ENCODE measurements at places on chromosomes 3 and 15.
A peak's percentile ranks its signal among the peaks of the same experiment; 100 is the strongest.

GRCh38 chr3:172846706-172847105 lies 96.2 kb downstream of the ECT2 start:
- DNase-seq = no peak

GRCh38 chr15:96042734-96043224 lies 287.7 kb upstream of the NR2F2 start:
- DNase-seq = no peak

GRCh38 chr3:56702490-56703315 lies 19.6 kb upstream of the TASOR start:
- DNase-seq = peak; percentile 61

DNA sequence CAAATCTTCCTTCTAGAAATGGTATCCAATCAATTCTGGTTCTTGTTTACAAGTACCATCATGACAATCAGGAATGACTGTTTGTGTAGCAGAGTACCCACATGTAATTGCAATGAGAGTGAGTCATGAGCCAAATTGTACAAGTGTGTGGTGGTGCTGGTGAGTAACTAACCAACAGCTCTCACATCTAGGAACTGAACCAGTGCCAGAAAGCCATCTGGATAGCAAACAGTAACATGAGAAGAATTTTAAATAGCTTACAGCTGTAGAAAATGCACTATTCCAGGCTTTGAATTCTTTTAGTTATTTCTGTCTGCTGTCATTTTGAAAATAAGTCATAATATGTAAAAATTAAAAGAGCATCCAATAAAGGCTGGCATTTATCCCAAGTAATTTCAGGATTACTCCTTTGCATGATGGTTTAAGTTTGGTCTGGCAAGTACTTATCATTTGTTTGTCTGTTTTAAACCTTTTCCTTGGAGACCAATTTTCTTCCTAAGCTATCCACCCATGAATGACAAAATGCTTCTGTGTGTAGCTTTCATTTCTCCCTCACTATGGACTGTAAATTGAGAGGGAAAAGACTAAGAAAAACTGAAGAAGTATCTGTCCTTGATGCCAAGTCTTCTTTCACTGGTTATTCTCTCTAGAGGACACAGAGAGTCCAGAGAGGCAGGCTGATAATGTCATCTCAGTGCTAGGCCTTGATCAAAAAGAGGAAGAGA lies 60.0 kb downstream of the PIK3CB start:
- peak; percentile 99 for DNase-seq

GRCh38 chr15:101295607-101296161 lies 636 bp upstream of the SNRPA1 start:
- peak; percentile 15 for DNase-seq

DNA sequence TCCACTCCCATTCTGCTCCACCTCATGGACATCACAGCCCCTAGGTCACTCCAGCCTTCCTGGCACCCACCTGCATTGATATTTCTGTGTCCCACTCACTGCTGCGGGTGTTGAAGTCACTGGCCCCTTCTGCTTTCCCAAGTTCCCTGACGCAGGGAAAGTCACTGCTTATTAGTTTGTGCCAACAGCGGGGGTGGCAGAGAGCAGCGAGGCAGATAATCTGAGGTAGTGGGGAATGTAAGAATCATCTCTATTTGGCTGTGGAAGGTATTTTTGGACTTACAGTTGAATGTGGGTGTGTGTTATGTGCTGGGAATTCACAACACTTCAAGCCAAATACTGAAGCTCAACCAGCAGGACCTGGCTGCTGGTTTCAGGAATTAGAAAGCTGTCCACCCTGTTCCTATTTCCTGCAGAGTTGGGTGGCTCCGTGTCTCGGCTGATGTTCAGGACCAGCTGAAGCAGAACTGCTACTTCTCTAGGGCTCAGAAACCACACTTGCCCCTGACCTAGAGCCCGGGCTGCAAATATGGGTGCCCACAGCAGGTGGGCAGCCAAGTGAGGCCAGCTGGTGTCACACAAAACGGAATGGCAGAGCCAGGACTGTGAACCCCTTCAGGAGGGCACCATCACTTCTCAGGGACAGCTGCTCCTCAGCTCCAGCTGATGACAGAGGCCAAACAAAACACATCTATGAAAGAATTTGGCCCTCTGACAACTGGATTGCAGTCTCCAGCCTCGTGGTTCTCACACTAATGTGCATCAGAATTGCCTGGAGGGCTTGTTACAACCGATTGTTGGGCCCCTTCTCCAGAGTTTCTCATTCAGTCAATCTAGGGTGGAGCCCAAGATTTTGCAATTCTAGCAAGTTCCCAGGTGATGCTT lies 57.7 kb downstream of the SEMA5B start:
- peak; percentile 46 for DNase-seq

GRCh38 chr3:34001022-34001421 lies 202.6 kb downstream of the PDCD6IP start:
- DNase-seq = no peak

- DNase-seq = no peak
Observed at GRCh38 chr3:34017757-34018156, 219.3 kb downstream of the PDCD6IP start.

DNA sequence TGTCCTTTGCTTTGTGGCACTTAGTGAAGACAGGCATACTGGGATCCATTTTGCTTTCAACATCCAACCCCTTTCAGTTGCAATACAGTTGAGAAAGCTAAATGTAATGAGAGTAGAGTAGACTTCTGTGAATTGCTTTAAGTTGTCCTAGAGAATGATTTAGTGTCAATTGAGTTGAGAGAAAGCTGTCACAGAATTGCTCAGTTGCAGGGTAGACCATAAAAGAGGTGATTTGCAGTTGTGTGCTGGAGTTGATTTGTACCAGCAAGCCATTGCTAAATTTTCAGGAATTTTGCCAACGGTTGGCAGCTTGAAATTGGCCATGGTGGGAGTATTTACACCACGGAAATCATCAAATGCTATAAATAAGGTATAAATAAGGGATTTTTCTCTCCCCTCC lies 2.2 kb downstream of the ABHD5 start:
- DNase-seq = no peak

DNA sequence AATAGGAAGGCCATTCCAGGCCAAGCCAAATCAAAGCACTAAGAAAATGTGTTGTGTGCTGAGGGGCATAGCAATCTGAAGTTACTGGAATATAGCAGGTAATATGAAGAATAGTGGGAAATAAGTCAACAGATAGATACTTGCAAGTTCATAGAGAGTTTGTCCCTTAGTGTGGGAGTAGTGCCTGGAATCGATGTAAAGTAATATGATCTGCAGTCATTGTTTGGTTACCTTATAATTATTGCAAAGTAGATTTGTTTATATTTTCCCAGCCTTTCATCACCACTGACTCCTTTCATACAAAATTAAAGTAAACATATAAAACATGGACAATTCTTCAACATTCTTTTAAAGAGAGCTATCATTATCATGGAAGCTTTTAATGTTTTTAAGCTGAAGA lies 420.9 kb upstream of the NECTIN3 start:
- DNase-seq = no peak

DNA sequence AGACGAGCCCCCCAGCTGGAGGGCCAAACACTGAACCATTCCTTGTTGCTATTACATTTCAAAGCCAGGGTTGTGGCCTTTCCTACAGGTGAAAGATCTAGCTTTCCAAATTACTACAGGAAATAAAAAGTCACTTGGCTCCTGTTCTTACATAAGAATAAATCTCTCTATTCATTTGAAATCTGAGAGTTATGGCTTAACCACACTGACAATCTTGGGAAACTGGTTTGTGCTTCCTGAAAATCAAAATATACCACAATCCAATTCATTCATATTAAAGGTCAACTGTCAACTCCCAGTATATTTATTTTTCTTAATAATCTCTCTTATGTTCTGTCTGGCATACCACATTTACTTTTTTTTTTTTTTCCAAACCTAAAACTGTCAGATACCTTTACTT lies 103.7 kb upstream of the LMOD3 start:
- no peak for DNase-seq

DNA sequence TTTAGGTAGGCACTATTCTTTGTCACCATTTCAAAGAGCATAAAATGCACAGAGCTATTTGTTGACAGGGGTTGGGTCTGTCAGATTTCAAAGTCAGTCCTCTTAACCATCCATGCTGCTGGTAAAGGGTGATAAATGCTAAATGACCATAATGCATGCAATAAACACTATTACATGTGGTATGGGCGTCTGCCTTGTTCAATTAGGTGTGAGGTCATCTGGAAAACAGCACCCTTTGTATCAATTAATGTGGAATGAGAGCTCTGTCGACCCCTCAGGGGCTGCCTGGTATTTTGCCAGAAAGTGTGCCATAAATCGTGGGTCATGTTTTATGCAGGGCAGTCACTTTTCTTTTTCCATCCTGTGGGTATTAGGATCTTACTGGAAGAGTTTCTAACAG lies 235.6 kb downstream of the SV2B start:
- no peak for DNase-seq

GRCh38 chr15:73608475-73608874 lies 24.7 kb downstream of the NPTN start:
- DNase-seq = no peak

GRCh38 chr3:171827836-171828458 lies 15.2 kb upstream of the TMEM212 start:
- DNase-seq = no peak

- peak; percentile 44 for DNase-seq
Observed at GRCh38 chr3:30657914-30658313, 51.5 kb downstream of the TGFBR2 start.

GRCh38 chr3:63571682-63572081 lies 80.8 kb upstream of the SNTN start:
- DNase-seq = no peak

- DNase-seq = peak; percentile 99
Observed at GRCh38 chr3:10357592-10358308, 36.8 kb upstream of the SEC13 start.

GRCh38 chr3:171417813-171418212 lies 42.4 kb downstream of the TNIK start:
- DNase-seq = peak; percentile 69

DNA sequence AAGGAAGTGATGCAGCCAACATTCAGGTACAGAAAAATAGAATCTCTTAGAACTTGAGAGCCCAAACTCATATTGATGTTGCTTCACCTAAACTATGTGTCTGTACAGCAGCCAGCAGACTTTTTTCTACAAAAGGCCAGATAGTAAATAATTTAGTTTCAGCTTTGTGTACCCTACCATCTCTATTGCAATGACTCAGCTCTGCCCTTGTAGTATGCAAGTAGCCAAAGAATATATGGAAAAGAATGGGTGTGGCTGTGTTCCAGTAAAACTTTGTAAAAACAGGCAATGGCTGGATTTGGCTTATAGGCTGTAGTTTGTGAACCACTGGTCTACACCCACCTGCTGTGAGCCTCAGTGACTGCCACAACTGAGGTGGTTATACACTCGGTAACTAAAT lies 392.5 kb upstream of the RARB start:
- no peak for DNase-seq

- peak; percentile 83 for DNase-seq
Observed at GRCh38 chr3:134794950-134795745, at the start of gene EPHB1. EPHB1 (plus strand) TSS chr3:134795260.

DNA sequence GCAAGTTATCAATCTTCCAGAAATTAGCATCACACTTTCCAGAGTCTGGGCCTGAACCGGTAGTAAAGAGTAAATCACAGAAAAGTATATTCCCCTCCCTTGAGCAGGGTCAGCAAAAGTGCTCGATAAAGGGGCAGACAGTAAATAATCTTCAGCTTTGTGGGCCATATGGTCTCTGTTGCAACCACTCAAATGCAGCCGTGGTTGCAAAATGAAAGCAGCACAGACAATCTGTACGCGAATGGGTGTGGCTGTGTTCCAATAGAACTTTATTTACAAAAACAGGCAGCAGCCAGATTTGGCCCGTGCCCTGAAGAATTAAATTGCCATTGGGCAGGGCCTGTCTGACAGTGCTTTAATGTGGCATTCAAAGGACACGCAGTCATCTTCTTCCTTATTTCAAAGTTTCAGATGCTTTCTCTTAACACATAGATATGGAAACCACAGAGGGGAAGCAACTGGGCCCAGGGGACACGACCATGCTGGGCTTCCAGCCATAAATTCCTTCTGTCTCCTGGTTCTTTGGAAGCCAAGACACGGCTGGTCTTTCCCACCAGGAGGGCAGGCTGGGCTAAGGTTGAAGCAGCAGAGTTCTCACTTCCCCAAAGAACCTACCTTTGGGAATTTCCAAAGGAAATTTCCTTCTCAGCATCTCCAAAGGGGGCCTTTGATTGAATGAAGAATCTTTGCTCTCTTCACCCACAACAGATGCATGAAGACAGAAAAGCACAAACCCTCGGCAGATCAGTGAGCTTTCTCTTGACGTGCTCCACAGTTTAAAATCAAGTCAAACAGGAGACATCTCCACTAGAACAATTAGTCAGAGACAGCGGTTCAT lies 489.8 kb upstream of the PROK2 start:
- DNase-seq = peak; percentile 70

DNA sequence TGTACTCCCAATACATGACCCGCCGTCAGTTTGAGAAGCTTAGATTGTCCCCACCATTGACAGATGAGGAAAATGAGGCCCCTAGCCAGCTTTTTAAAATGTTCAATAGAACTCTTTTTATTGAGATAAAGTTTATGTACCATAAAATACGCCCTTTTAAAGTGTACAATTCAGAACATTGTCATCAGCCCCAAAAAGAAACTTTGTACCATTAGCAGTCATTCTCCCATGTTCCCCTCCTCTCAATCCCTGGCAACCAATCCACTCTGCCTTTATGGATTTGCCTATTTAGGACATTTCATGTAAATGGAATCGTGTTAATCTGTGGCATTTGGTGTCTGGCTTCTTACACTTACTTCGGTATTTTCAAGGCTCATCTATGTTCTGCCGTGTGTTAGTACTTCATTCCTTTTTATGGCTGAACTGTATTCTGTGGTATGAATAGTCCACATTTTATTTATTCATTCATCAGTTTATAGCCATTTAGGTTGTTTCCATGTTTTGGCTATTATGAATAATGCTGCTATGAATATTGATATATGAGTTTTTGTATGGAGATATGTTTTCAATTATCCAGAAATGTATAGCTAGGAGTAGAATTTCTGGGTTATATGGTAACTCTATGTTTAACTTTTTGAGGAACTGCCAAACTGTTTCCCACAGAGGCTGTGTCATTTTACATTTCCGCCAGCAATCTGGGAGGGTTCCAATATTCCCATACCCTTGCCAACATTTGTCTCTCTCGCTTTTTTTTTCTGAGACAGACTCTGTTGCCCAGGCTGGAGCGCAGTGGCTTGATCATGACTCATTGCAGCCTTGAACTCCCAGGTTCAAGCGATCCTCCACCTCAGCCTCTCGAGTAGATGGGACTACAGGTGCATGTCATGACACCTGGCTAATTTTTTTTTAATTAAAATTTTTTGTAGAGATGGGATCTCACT lies 15.3 kb upstream of the PTPN23 start:
- DNase-seq = peak; percentile 31
